ENCODE measurements at places on chromosomes 3 and 15.

GRCh38 chr3:178359728-178360127, 176.5 kb upstream of the KCNMB2 start:
- DNase-seq = no peak

GRCh38 chr3:160376681-160377080, 22.3 kb downstream of the IFT80 start:
- DNase-seq = no peak

DNA sequence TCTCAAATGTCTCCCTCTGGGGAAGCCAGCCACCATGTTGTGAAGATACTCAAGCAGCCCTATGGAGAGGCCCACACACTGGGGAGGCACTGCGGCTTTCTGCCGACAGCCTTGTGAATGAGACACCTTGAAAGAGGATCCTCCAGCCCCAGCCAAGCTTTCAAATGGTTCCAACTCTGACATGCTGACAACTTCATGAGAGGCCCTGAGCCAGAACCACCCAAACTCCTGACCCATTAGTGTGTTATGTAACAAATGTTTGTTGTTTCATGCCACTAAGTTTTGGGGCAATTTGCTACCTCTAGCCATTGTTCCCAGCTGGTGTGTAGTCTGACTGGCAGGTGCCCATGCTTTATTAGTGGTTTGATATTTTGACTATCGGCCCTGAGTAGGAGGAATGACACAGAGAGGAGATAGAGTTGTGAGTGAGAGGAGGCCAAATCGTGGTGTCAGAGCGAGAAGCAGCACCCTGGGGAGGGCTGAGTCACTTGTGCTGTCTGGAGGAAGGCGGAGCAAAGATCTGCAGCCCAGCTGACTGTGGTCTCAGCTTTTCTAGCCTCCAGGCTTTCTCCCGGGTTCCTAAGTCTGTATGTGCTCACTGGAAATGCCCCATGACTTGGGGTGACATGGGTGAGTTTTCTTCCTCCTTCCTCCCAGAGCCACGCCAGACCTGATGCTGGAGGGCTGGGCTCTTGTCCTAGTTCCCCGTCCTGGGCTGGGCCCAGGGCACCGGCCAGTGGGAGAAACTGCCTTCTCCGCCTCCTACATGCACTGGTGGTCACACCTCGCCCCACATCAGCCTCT, 56.7 kb upstream of the BLM start:
- DNase-seq = peak; percentile 87

DNA sequence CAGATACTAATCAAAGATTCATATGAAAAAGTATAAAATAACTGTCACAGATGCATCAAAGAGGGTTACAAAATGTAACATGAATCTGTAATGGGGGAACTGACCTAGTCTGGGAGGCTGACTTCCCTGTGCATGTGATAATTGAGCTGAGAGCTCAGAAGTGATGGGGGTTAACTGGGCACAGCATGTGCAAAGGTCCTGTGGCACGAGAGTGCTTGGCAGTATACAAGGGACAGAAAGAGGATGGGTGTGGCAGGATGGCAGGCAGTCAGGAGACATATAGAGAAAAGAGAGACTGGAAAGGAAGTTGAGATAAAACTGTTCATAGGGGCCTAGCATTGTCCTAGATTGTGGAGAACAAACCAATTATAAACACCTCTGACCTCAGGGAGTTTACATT, 47.8 kb upstream of the IREB2 start:
- DNase-seq = no peak

DNA sequence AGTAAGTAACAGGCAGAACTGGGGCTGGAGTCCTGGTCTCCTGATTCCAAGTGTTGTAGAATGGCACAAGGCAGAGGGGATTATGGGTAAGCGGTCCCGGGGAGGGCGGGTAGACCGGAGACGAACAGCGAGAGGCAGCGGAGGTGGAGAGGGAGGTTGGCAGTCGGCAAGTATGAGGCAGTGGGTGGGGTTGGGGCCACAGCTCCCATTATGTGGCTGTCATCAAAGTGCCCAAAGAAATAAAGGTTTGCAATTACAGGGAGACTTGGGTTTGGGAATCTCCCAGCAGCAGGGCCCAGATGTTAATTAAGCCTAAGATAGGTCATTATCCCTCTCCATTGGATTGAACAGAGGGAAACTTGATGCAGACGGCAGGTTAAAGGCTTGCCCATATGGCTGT, 16.9 kb downstream of the FAM43A start:
- DNase-seq = no peak
